ENCODE measurements at places on chromosomes 16 and 17. TPM values are rescaled to one million over a fixed set of nuclear protein-coding genes. Genes with fewer than 3 reads are reported as not detected.

GRCh38 chr16:81313701-81314602 lies 810 bp upstream of the GAN start:
- no peaks in the 10 kb centered on the region for H3K36me3 ChIP-seq
- H3K4me1 ChIP-seq: no peaks in the 10 kb centered on the region
- H3K27me3 ChIP-seq: no peaks in the 10 kb centered on the region
- H3K4me3 ChIP-seq: peak overlapping the region; percentile 92
- H3K27ac ChIP-seq: no peak overlapping the region

- no peaks in the 10 kb centered on the region for H3K27me3 ChIP-seq
- no peaks in the 10 kb centered on the region for H3K36me3 ChIP-seq
- H3K4me1 ChIP-seq: no peaks in the 10 kb centered on the region
- no peak for DNase-seq
- no peak overlapping the region for H3K4me3 ChIP-seq
- H3K27ac ChIP-seq: no peak overlapping the region
Observed at GRCh38 chr16:81808933-81809480, 29.9 kb downstream of the PLCG2 start.

DNA sequence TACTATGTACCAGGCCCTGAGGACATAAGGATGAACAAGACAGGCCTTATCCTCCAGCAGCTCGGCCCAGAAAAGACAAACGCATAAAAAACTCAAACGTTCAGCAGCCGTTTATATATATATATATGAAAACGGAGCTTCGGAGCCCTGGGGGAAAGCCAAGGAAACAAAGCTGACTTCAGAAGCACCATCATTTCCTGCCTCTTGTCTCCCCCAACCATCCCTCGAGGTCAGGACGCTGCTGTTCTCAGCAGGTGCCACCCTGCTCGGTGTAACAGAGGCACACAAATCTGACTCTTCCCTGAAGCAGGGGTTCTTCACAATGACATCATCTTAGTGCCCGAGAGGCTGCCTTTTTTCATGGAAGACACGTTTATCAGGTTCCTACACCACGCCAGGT lies 146.9 kb downstream of the ZNF423 start:
- no peaks in the 10 kb centered on the region for H3K36me3 ChIP-seq
- DNase-seq: no peak
- H3K4me1 ChIP-seq: no peaks in the 10 kb centered on the region
- H3K27me3 ChIP-seq: no peaks in the 10 kb centered on the region
- no peak overlapping the region for H3K27ac ChIP-seq

- H3K4me1 ChIP-seq: no peaks in the 10 kb centered on the region
- no peak overlapping the region for H3K4me3 ChIP-seq
- H3K27ac ChIP-seq: no peak overlapping the region
- no peaks in the 10 kb centered on the region for H3K27me3 ChIP-seq
- DNase-seq: no peak
Observed at GRCh38 chr17:75945211-75945610, 4.4 kb upstream of the FBF1 start.

- H3K36me3 ChIP-seq: no peaks in the 10 kb centered on the region
- DNase-seq: no peak
- no peak overlapping the region for H3K4me3 ChIP-seq
Observed at GRCh38 chr17:83161298-83162034, 82.1 kb downstream of the METRNL start.

DNA sequence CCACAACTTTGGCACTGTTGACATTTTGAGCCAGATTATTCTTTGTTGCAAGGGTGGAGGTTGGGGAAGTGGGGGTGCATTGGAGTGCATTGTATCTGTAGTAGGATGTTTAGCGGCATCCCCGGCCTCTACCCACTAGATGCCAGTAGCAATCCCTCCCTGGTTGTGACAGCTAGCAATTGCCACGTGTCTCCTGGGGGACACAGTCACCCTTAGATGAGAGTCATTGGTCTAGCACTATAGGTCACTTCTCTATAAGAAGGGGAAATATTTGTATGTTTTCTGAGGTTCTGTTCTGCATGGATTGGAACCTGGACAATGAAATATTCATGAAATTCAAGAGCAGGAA lies 32.4 kb downstream of the MSI2 start:
- no peak overlapping the region for H3K4me3 ChIP-seq
- no peak for DNase-seq
- no peak overlapping the region for H3K27ac ChIP-seq
- H3K36me3 ChIP-seq: no peaks in the 10 kb centered on the region
- H3K27me3 ChIP-seq: no peaks in the 10 kb centered on the region

DNA sequence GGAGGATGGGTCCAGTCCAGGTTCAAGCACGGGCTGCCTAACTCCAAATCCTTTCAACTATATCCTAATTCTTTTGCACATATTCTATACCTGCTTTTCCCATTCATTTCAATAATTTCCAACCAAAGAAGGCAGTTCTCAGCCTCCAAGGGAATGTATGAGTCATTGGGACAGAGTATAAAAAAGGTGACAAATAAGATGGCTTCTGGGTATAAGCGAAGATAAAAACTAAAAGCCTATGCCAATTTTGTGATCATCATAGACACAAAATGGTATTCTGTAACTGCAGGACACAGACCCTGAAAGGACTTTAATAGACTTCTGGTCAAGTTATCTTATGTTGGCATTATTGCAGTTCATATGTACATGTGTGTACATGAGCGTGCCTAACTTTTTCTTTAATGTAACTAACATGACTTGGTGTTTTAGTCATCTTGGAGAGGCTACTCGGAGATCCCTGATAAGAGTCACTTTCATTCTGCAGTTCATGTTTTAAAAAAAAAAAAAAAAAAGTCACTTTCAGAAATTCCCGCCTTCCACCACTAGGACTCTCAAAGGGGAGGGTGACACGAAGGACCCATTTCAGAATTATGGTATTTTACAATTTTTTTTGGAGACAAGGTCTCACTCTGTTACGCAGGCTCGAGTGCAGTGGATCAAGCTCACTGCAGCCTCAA lies 17.3 kb downstream of the COG1 start:
- no peaks in the 10 kb centered on the region for H3K27me3 ChIP-seq
- DNase-seq: no peak
- H3K4me1 ChIP-seq: no peaks in the 10 kb centered on the region
- no peak overlapping the region for H3K4me3 ChIP-seq
- H3K36me3 ChIP-seq: peaks cover 12% of the 10 kb centered on the region
- no peak overlapping the region for H3K27ac ChIP-seq

LRRC37A gene
- total RNA-seq: 5.1 TPM

NTN3 gene
- total RNA-seq: not detected

KRT36 gene
- total RNA-seq: not detected

Measured in aorta (tissue), 5 donors.